Stimulated activated CD4-positive, alpha-beta T cell treated with anti-CD3 and anti-CD28 coated beads, TNF-alpha, amount 100 ng/mL, for 4 hours (primary cell): ENCODE measurements at places on chromosomes 7 and 10.

DNA sequence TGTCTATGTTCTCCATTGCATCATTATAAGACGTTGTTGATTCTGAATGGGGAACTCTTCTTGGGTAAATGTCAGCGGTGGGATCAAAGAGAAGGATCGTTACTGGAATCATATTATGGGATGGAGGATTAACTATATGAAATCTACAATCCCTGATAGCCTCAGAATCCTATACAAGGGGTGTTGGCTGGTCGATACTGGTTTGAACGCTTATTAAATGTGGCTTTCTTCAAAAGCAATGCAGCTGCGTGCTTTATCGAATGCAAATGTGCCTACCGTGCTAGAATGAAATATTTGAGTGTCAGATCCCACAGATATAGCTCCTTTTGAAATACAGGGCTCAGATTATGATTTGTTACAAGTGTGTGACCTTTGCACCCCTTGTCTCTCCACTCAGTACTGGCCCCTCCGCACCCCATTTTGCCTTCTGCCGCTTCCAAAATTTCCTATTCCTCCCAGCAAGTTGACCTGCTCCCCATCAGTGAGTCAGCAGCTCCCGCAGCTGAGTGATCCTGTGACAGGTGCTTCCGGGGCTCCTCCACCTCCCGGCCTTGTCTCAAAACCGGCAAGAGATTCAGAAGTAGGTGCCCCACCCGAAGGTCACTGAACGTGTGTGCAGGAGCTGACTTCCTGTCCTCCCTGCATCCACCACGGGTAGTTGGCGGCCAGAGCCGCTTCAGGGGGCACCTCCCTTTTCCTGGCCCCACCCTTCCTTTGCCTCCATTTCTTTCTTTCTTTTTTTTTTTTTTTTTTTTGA, 76.6 kb downstream of the PTPRE start:
- no peak for DNase-seq

GRCh38 chr7:151400626-151401315, 9.1 kb downstream of the WDR86 start:
- DNase-seq = no peak

DNA sequence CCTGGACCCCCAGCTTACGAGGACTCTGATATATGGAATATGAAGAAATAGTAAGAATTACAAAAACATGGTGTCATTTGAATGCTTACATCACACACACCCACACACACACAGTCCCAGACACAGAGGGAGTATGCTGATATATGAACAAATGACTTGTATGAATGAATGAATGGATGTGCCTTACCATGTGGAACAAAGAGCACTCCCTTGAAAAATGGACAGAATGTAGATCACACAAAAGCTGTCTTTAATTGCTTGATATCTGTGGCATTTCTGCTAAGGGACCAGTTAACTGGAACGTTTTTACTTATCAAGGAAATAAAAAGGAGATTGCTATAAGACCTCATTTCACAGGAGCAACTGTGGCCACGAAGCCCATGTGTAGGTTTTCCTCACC, 46.0 kb downstream of the PRTFDC1 start:
- no peak for DNase-seq

DNA sequence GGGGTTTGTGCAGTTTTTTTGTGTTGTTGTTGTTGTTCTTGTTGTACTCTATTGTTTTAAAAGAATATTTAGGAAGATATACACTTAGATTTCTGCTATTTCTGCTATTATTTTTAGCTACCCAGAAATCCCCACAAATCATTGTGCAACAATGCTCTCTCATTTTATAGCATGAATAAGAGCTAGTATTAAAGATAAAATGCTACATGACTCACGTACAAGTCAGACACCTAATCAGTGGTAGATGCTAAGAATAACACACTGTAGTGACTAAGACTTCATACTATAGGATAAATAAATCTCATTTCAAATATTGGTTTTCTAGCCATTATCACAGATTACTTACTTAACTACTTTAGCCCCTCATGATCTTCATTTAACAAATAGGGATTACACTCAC, 920.5 kb downstream of the KCNMA1 start:
- DNase-seq = no peak

GRCh38 chr7:111775206-111775605, 212.9 kb upstream of the IMMP2L start:
- no peak for DNase-seq

DNA sequence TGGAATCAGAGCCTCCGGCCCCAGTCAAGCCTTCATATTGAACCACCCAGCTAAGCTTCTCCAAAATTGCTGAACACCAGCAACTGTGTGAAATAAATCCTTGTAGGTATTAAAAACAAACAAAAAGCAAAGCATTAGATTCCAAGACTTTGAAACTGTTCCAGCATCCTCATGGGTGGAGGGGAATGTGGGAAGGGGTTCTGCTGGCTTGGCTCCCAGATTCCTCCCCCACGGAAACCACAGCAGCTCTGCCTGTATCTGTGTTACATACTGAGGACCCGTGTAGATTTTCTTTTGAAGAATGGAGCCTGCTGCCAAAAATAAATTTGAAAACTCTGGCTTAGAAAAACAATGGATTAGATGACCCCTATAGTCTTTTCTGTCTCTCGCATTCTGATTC, 20.0 kb downstream of the AKR1B1 start:
- no peak for DNase-seq

- no peak for DNase-seq
These were observed 266.0 kb upstream of the PITRM1 start for GRCh38 chr10:3438606-3439005.

DNA sequence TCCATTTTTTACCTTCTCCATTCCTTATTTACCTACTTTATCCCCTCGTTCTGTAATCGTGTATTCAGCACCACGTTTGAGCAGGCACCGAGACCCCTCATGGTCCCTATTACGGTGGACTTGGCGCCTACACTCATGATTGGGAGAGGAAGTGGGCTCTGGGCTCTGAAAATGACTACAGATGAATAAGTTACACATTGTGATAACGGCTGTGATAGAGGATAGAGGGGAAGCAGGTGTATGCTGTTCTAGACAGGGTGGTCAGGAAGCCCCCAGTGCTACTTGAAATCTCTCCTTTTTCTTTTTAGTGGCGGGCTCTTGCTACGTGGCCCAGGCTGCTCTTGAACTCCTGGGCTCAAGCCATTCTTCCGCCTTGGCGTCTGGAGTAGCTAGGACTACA, 59.8 kb downstream of the CAMK1D start:
- DNase-seq = no peak

DNA sequence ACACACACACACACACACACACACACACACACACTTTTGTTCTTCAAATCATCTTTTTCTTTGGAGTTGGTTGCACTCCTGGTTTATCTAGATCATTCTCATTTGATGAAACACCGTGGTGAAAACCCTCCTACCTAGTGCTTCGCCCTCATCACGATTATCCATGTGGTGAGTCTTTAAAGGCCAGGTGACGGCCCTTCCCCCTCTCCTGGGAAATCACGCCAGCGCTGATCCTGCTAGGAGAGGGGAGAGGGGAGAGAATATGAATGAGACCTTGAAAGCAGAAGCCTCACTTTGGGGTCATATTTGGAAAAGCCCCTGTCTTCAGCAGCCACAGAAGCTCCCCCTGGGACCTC, 103.9 kb upstream of the LRRC4 start:
- DNase-seq = no peak

- no peak for DNase-seq
These were observed 21.5 kb downstream of the CUX1 start for GRCh38 chr7:101838837-101839483.

- no peak for DNase-seq
These were observed 23.9 kb upstream of the ATP6V0A4 start for GRCh38 chr7:138821912-138822311.

- DNase-seq = no peak
These were observed 540.0 kb upstream of the TEX47 start for GRCh38 chr7:89335490-89335889.

- DNase-seq = no peak
These were observed 70.3 kb downstream of the CALML3 start for GRCh38 chr10:5595095-5595494.

GRCh38 chr7:116259156-116259870, 49.0 kb downstream of the TES start:
- no peak for DNase-seq

GRCh38 chr10:119079599-119080520, 757 bp downstream of the EIF3A start:
- DNase-seq = peak; percentile 42

DNA sequence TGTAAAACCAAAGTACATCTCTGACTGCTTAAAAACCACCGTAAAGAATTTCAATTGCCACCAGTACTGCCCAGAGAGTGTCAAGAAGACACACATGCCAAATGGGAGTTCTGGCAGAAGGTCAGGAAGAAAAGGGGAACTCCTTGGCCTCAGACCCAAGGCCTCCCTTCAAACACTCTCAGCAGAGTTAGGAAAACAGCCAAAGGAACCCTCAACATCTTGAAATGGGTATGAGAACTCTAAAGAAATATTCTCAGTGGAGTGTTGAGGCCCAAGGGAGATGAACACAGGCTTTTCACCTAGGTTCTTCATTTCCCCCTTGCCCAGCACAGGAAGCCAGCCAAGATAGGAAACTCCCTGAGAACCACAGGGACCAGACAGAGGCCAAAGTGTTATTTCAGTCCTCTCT, 96.1 kb upstream of the ASAH2 start:
- DNase-seq = no peak

- DNase-seq = no peak
These were observed at the start of gene PLPP4 for GRCh38 chr10:120456626-120457430. TSS of gene PLPP4 (plus strand) at chr10:120457227. CDS start at chr10:120457306, 79 bp downstream.

GRCh38 chr7:107742678-107743566, 1.0 kb upstream of the CBLL1 start:
- DNase-seq = no peak

- no peak for DNase-seq
These were observed 56.6 kb downstream of the TWIST1 start for GRCh38 chr7:19060761-19061259.

DNA sequence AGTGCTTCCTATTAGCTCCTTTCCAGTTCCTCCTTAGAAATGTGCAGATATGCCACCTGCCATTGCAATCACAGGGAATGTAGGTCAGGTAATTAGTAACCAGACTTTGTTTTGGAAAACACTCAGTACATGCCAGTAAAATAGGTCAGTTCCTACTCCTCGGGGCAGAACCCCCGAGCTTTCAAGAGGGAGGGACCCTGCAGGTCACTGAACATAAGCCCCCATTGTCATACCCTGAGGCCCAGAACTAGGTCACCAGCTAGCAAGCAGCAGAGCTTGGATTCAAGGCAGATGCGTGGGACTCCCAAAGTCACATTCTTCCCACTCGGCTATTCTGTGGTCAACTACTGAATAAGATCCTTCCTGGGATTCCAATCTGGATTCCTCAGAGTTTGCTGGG, 104.8 kb downstream of the PPP1R3C start:
- DNase-seq = no peak

GRCh38 chr10:74081192-74081803, 69.3 kb downstream of the AP3M1 start:
- peak; percentile 5 for DNase-seq

DNA sequence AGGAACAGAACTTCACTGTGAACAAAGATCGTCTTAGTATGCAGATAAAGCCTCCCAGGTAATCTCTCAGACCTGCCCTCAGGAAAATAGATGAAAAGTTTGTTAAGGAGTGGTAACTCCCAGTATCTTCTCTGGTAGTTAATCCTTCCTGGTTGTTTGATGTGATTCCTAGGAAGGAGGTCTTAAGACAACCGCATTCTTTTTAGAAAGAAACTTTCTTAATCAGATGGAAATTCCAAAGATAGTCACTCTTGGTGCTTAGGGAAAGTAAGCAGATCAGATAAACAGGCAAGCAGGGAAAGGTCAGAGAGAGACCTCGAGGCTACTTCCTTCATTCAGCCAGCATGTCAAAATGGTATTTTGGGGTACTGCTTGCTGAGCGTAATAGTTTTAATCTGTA, 30.5 kb upstream of the ARMC3 start:
- no peak for DNase-seq

- DNase-seq = no peak
These were observed 30.4 kb downstream of the XPNPEP1 start for GRCh38 chr10:109892931-109893330.

GRCh38 chr10:76195654-76196390, 764.4 kb downstream of the LRMDA start:
- DNase-seq = no peak

DNA sequence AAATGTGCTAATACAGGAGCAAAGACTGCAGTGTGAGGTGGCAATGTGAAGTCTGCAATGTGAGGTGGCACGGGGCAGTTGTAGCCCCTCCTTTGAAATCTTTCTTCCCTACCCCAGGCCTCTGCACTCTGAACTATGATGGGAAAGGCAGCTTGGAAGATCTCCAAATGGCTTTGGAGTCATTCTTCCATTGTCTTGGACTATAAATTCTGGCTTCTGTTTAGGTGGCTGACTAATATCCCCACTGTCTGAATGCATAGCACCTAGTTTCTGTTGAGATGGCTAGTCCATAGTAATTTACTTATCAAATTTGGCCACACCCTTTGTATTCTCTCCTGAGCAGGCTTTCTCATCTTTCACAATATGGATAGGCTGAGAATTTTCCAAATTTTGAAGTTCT, 175.0 kb downstream of the CFTR start:
- no peak for DNase-seq

DNA sequence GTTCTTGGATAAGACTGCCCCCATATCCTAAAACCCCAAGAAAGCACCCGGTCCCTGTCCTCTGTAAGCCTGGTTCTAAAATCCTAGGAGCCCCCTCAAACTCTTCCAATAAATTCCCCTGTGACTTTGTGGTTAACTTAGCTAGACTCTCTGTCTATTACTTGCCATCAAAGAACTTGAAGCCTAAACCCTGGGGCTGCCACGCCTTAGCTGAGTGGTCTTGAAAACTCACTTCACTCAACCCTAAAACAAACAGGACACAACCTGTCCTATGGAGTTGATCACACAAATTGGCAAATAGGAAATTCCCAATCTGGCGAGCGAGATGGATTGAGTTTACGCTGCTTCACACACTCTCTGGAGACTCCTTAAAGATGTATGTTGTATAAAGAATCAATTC, 191.4 kb upstream of the SVIL start:
- no peak for DNase-seq

DNA sequence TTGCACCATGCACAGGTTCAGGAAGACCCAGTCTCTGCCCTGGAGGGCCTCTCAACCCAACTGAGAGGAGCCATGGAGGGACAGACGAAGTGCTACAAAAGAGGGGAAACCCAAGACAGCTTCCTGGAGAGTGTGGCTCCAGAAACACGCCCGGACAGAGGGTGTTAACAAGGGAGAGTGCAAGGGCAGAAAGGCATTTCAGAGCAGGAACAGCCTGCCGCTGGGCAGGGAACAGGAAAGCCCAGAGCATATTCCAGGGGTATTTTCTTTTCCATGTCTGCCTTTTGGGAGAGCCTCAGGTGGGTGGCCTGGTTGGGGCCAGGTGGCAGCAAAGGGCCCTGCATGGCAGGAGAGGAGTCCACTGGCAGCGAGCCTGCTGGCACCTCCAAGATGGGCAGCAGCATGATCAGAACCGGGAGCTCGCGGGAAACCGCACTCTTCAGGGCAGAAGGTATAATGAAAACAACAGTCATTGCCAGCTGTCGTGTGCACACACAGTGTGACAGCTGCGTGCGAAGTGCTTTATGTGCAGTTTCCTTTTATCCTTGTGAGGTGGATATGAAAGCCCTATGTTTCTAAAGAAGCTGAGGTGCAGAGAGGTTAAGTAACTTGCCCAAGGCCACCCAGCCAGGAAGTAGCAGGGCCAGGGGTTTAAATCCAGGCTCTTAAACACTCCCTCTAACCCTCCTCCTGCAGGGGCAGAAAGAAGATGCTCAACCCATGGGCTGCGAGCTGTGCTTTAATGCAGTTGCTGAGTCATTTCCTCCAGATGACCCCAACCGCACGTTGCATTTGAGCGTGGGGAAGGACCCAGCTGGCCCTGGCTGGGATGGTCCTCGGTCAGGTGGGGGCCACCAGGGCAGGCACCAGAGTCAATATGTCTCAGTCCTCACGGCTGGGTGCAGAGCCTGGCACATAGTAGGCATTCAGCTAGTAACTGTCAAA, 128.6 kb downstream of the OAT start:
- no peak for DNase-seq
